ENCODE measurements at places on chromosomes 3 and 15.
A peak's percentile ranks its signal among the peaks of the same experiment; 100 is the strongest.

DNA sequence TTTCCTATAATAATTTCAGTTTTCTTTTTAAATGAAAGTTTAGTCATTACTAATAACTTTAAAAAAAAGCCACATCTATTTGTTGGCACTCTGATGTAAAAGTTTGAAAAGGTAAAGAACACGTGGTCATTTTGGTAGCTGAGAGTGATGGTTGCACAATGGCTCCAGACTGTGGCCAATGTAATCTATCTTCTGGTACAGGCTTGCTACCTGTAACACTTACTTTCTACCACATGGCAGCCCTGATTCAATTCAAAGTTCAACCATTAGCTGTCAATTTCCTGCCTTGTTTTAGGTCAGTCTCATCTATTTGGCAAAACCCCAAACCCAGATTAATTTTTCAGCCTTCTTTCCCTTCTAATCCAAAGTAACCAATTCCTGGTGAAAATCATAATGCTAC is 126.1 kb downstream of the TUSC7 start:
- no peak for DNase-seq

DNA sequence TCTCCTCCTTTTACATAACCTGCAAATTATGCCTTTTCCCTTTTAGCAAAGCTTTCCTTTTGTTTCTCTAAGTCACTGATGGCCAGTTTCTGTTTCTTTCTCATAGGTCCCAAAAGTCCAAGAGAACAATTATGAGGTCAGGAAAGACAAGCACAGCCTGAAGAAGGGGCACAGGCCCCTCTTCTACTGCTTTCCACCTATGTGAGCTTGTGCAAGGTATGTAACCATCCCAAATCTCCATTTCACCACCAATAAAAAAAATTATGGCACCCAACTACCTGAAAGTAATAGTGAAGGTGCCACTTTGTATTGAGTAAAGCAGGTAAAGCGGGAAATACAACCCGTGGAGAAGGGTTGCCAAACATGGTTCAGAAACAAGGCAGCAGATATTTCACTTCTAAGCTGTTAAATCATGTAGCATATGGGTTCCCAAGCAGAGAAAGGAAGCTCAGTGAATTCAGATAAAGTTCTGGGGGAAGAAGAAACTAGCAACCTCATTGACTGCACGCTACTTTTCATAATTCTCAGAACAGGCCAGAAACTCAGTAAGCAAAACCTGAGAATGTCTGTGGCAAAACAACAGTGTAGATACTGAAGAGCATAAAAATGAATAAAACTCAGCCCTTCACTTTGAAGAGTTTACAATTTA is 4.2 kb downstream of the PLOD2 start:
- no peak for DNase-seq

GRCh38 chr3:71629711-71630110 is 46.2 kb upstream of the FOXP1 start:
- peak; percentile 26 for DNase-seq

DNA sequence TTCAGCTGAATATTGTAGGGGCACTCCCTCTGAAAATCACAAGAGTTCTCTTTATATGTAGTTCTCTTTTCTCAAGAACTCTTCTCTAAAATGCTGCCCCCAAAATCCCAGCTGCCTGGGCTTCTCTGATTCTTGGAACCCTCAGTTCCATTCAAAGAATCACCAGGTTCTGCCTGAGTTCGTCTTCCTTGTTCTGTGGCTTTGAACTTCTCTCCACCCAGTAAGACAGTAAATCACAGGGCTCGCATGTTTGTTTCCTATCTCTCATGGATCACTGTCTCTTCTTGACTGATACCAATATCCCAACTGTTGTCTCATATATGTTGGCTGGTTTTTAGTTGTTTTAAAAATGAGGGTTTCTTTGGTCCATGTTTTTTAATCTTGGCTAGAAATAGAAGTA is 359.5 kb upstream of the CBLB start:
- no peak for DNase-seq

- DNase-seq: no peak
Measured at GRCh38 chr3:126638790-126639189, 16.1 kb downstream of the TXNRD3 start.

DNA sequence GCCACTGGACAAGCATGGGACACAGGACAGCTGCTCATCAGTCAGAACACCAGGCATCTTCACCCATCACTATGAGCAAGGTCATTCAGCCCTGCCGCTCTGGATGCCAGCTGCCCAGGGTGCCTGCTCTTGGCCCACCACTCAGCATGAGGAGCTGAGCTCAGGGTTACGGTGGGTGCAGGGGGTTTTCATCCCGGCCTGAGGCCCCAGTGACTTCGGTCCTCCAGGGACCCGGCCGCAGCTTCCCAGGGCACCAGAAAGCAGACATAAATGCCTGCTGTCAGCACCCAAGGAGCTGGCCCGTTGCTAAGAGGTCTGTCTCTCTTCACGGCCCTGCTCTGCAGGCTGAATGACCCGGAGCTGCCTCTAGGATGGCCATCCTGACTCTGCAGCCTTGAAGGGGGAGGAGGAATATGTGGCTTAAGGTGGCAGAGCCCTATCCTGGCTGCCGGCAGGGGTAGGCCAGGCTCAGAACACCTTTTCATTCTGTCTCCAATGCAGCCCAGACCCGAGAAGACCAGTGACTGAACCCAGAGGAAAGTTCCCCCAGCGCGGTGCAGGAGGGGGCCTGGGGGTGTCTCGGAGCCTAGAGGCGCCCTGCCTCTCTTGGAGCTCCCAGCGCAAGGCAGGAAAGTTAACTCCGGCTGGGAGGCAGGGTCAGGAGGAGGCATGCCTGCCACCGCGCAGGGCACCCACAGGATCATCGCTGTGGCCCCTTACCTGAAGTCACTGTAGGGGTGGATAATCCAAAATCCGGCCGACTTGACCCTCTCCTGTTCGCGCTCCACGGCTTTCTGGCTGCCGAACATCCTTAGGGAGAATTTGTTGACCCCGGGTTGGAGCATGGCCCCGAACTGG is 1.8 kb downstream of the HCN4 start:
- DNase-seq: no peak

DNA sequence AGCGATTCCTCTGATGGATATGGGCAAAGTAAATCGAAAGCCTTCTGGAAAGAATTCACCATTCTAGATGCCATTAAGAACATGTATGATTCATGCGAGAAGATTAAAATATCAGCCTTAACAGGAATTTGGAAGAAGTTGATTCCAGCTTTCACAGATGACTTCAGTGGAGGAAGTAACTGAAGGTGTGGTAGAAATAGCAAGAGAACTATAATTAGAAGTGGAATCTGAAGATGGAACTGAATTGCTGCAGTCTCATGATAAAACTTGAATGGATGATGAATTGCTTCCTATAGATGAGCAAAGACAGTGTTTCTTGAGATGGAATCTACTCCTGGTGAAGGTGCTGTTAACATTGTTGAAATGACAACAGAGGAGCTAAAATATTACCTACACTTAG is 30.1 kb upstream of the TBC1D23 start:
- no peak for DNase-seq

GRCh38 chr3:188797045-188797444 is 374.7 kb upstream of the TPRG1 start:
- DNase-seq: no peak

GRCh38 chr3:124847863-124848262 is 39.3 kb downstream of the ITGB5 start:
- no peak for DNase-seq

GRCh38 chr3:185724761-185725160 is 100.1 kb downstream of the IGF2BP2 start:
- DNase-seq: no peak

GRCh38 chr15:39657181-39657580 is 76.3 kb downstream of the THBS1 start:
- no peak for DNase-seq

- no peak for DNase-seq
Measured at GRCh38 chr3:127037971-127038446, 55.1 kb downstream of the PLXNA1 start.

DNA sequence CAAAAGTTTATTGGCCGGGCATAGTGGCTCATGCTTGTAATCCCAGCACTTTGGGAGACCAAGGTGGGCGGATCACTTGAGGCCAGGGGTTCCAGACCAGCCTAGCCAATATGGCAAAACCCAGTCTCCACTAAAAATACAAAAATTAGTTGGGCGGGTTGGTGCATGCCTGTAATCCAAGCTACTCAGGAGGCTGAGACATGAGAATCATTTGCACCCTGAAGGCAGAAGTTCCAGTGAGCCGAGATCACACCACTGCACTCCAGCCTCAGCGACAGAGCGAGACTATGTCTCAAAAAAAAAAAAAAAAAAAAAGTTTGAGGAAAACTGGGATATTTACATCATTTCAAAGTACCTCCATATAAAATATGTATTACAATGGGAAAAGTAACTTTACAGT is 40.4 kb downstream of the ETFA start:
- DNase-seq: no peak

DNA sequence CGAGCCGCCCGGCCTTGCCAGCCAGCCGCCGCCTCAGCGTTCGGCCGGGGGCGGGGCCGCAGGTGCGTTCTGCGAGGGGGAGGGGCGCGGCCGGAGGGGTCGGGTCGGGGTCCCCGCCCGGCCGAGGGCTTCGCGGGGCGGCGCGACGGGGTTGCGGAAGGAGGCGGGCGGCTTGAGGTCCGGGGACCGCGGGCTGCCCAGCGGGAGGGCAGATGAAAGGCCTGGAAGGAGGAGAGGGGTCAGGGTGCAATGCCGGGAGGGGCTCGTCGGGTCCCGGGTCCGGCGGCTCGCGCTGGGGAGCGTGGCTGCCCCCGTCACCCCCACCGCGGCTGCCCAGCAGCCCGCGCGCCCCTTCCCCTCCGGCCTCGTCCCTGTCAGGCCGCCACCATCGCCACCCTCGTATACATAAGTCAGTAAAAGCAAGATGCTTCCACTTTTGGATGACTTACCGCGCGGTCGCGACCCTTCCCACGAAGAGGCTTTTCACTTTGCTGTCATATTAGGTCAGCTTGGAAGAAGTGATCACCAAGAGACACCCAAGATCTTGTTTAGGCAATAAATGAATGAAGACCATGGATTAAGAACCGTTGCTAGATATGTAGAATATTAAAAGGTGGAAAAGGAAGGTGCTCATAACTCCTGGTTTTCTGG is 620 bp upstream of the ANP32A start:
- DNase-seq: no peak

DNA sequence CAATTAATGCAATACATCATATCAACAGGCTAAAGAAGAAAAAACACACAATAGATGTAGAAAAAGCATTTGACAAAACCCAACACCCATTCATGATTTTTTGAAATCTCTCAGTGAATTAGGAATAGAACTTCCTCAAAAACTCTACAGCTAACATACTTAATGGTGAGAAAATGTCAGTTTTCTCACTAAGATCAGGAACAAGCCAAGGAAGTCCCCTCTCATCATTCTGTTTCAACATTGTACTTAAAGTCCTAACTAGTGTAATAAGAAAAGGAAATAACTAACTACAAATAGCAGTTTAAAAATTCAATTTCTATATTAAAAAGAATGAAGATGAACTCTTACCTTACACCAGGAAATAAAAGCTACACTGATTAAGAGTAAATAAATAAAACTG is 77.8 kb downstream of the DCLK3 start:
- DNase-seq: no peak

- DNase-seq: no peak
Measured at GRCh38 chr3:41286305-41286704, 87.0 kb downstream of the CTNNB1 start.

GRCh38 chr15:92909136-92909781 is 9.1 kb downstream of the CHD2 start:
- DNase-seq: no peak

GRCh38 chr3:24622138-24622537 is 127.5 kb upstream of the THRB start:
- DNase-seq: no peak

DNA sequence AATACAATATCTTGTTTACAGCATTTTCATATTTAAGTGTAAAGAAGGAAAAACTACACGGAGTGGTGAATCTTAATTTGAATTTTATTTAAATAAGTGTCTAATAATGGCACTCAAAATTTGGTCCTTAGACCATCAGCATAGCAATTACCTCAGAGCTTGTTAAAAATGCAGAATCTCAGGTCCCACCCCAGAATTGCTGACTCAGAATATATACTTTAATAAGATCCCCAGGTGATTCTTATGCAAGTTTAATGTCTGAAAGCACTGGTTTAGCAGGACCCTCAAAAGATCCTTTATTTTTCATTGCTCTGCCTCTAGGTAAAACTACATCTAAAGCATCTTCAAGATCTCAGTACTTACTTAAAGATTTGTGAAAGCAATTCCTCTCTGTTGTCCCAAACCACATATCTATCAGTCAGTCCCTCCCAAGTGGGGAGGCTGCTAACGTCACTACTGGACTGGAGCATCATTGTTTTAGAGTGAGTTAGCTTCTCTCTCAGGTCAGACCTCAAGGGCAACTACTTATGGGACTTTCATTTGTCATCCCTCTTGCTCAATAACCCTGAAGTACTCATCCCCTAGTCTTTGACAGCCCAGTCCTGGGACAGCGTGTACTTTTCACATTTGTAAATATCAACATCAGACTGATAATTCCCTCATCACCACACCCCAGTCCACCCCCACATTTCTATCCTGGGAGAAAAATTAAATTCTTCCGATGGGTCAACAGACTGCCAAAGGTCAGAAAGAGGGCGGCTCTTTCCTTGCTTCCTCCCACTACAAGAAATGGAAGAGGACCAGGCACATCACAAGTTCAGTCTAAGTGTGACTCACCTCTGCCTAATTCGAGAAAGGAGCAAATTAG is 76.7 kb downstream of the CBLB start:
- no peak for DNase-seq

- DNase-seq: no peak
Measured at GRCh38 chr3:46934498-46935167, 41.9 kb downstream of the CCDC12 start.

DNA sequence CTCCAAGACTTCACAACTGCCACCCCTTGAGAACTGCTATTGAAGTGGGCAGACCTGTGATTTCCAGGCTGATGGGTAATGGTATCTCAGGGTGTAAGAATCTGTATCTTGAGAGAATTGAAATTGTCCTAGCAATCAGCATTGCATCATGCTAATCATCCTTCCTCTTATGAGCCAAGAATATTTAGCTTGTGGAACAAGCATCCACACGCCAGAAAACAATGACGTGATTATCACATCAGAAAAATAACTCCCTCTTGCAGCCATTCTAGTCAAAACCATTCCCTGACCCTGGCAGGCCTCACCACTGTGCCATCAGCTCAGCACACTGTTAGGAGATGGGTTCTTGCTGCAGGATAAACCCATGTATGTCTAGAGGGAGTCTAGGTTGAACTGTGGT is 6.7 kb downstream of the BCL2L10 start:
- DNase-seq: no peak

GRCh38 chr3:49411535-49411967 is 225 bp downstream of the RHOA start:
- DNase-seq: no peak

DNA sequence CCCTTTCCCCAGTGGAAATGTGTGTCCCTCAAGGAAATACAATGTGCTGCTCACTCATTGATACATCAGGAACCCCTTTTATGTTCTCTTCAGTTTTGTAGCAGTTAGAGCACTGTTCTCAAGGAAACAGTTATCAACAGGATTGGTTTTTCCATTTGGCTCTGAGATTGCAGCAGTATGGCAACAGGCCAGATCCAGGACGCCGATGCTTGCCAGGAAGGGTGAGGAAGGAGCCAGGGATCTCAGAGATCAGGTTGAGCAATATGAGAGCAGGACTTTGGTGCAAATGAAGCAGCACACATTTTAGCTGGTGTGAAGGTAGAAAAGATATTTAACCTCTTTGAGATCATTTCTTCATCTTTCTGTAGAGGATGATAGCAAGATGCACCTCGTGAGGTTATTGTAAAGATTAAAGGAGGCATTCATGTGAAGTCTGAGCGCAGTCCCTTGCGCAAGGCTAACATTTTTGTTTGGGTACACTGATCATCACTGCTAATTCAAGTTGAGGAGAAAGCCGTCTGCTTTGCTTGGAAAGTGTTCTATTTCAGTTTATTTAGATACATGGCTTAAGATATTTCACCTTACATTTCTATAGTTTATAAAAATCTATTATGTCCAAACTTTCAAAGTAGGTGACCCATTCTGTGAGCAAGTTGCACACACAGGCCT is 68.5 kb downstream of the KCNH8 start:
- DNase-seq: no peak
